ENCODE measurements at places on chromosomes 7 and 10.

DNA sequence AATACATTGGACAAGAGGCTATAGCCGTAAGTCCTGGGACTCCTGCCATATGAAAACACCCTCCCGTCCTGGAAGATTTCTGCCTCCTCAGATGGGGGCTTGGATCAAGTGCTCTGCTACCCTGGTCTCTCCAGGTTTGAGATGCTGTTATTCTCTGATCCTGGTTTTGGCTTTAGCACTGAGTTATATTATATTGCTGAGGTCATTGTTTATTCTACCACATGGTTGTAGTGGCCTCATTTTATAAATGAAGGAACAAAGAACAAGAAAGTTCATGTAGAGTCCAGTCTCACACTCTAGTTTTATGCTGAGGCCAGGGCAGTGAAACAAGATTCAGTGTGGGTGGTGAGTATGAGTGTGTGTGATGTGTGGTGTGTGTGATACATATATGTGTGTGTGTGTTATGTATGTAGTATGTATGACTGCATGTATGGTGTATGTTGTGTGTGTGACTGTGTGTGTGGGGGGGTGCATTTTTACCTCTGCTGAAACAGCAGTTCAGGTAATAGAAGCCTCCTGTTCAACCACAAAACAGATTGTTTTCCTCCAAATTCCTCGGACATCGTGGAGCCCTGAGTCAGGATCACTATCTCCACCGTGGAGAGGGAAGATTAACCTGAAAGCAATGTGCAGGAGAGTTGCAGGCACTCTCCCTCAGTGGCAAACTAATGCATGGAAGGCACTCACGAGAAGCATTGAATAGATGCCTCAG is 80.7 kb downstream of the C7orf25 start:
- no peak for DNase-seq

DNA sequence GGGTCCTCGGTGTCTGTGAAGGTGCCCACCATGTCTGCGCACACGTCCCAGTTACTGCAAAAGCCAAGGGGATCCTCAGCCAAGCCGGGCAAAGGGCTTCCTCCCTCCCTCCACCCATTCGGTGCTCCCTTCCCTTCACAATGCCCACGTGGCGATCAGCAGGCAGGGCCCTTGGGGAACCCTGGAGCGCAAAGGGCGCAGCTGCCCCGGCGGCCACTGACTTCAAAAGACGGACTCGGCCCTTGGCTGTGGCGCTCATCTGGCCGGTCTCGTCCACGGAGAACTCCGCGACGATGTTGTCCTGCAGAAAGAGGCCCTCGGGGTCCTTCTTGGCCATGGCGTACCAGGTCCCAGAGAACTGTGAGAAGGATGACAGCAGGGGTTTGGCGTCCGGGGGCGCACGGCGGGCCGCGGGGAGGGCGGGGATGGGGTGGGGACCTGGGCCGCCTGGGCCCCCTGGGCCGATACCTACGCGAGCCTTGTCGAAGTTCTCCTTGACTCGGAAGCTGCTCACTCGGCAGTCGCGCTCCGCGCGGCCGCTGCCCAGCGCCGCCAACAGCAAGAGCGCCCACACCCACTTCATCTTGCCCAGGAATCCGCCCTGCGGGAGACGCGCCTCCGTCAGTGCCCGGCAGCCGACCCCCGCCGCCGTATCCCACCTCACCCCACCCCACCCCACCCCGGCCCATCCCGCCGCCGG is 439 bp downstream of the RBP4 start:
- DNase-seq, result no peak

GRCh38 chr7:97015279-97015678 is 9.4 kb downstream of the DLX5 start:
- no peak for DNase-seq

DNA sequence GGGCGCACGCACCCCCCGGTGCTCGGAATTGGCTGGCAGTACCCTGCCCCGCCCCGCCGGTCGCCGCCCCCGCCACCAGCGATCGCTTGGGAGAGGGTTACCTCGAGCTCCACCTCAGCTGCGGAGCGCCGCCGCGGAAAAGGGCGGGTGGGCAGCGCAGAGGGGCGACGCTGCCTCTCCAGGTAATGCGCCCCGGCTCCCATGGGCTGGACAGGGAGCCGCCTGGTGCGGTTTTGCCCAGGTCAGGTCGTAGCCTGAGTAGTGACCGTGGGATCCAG is 1.3 kb downstream of the PFKFB3 start:
- no peak for DNase-seq

- no peak for DNase-seq
These were observed 4.8 kb upstream of the REPIN1 start for GRCh38 chr7:150363872-150364271.

GRCh38 chr7:577741-578370 is 58.2 kb upstream of the PDGFA start:
- DNase-seq, result no peak
